Substantia nigra (tissue), 51 donors: ENCODE measurements at places on chromosomes 11 and 22.

DNA sequence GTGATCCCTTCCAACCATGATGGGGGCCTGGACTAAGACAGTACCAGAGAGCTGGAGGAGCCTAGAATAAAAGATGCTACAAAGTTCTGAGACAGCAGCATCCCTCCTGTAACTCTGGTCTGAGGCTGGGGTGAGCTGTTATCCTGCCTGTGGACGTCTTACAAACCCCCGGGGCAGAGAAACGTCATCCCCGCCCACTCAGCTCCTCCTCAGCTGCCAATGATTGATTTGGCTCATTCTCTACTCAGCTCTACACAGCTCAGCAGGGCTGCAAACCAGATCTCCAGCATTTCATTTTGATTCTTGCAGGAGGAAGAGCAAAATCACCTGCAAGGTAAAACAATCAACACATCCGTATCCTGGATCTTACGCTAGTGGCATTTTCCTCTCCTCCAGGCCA is 55.5 kb downstream of the CSNK2A3 start:
- DNase-seq, result no peak

GRCh38 chr11:70470127-70470526 is 71.8 kb downstream of the CTTN start:
- DNase-seq, result no peak

DNA sequence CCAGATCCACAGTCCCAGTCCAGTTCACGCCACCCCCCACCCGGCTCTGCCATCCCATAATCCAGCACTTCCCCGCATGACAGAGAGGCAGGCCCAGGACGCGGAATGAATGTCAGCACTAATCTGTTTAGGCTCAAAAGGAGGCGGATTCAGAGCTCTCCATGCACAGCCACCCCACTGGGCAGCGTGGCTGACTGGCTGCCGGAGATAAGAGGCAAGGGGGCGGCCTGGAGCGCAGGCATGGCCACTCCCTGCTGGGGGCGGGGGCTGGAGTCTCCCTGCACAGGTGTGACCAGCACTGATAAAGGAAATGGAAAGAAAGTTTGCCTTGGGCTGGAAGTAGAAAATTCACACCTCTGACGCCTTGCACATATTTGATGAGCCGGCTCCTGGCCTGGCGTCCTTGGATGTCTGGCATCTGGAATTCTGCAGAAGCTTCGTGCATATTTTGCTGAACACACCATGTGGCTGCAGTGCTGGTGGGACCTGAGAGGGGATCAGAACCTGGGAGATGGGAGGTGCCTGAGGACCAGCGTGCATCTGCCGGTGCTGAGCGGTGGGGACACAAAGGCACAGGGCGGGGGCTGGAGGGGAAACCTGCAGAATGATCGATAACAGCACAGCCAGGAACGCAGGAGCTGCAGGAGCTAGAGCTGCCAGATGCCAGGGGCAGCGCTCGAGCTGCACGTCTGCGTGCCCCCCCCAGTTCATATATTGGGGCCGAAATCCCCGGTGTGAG is 344.4 kb downstream of the CTTN start:
- no peak for DNase-seq

- no peak for DNase-seq
Measured at GRCh38 chr11:1924646-1925372, 5.3 kb downstream of the TNNT3 start.

DNA sequence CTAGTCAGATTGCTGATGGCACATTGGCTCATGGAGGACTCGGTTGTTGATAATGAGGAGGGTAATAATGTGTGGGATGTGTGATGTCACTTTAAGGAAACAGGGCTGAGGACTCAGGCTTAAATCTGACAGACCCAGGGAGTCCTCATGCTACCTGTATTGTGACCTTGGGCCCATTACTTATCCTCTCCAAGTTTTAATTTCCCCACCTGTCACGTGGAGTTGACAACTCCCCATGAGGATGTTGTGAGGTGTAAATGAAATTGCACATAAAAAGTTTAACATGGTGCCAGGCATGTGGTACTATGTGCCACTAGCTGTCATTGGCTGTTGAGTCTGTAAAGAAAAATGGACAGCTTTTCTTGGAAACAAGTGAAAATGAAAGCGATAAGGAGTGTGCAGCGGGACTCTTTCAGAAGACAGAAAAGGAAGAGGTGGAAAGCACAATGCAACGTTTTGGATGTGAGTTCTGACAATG is 15.3 kb downstream of the IL10RA start:
- no peak for DNase-seq

- DNase-seq, result no peak
Measured at GRCh38 chr22:20968281-20968977, 1.4 kb downstream of the AIFM3 start.

- DNase-seq, result no peak
Measured at GRCh38 chr11:18369398-18369797, 25.0 kb upstream of the LDHA start.

DNA sequence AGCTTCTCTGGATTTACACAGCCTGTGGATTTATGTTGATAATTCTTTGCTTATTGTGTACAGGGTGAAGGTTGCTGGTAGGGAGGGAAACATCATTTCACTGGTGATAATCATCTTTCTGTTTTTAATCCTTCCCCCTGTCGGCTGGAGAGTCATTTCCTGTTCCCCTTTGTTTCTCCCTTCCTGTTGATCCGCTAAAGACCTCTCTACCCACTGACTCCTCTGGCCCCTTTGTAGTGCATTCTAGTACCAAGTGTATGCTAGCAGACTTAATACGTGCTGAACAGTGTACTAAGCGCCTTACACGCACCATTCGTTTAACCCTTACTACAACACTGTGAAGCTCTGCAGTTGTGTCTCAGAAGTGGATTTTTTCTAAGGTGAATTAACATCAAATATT is 19.0 kb upstream of the OR9Q1 start:
- no peak for DNase-seq

DNA sequence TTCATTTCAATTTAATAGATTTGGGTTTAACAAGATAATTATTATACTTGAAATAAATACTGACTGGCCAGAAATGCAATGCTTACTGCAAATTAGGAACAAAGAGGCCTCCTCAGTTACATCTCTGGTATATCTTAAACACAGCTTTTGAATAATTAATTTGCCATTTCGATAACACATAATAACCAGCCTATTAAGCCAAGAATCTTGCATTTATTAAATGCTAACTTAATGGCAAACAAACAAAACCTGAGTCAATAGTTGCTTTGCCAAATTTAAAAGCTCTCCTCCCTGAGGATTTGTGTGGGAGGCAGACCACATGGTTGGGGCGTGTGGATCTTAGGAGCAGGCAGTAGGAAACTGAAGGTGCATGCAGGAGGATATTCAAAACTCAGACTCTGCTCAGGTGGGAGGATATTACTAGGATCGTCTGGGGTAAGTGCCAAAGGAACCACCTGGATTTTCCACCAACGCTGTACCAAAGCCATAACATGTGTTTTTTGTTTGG is 17.9 kb upstream of the FJX1 start:
- no peak for DNase-seq

GRCh38 chr11:70736461-70736860 is 338.1 kb downstream of the CTTN start:
- no peak for DNase-seq
